ENCODE measurements at places on chromosomes 2 and 18. TPM values are rescaled to one million over a fixed set of nuclear protein-coding genes. Genes with fewer than 3 reads are reported as not detected.

DNA sequence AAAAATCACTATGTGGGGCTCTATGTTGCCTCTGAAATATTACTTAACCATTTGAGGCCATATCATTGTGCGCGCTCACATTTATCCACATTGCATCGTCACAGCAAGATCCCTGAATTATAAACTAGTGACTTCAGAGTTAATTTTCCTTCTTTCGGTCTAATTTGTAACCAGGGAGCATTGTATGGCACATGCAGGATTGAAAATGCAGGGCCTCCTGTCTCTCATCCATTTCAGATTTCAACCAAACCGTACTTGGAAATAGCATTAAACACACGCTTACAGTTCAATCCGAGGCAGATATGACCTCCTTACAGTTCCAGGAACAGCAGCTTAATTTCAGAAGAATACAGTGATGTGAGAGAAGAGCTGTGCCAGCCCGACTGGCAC lies 532 bp downstream of the MYOM1 start:
- H3K4me3 ChIP-seq: no peak overlapping the region
- H3K36me3 ChIP-seq: no peaks in the 10 kb centered on the region
- H3K4me1 ChIP-seq: no peaks in the 10 kb centered on the region
- no peak overlapping the region for H3K27ac ChIP-seq

DNA sequence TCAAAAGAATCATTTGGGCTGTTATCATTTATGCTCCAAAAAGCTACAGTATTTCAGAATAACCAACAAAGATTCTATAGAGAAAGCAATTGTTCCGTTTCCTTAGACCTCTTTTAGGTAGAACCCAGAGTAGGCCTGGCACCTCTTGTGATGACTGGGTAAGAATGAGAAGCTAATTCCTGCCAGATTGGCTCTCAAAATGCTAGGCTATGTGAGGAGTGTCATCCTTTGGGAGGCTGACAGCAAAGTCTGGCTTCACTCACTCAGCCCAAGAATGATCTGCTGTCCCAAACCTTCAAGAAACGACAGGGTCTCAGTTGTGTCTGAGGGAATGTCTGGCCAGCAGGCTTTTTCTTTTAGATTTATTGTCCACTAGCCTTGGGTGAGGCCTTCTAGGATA lies 4.5 kb downstream of the CERS6 start:
- peaks cover 20% of the 10 kb centered on the region for H3K4me1 ChIP-seq
- no peak overlapping the region for H3K4me3 ChIP-seq
- H3K27me3 ChIP-seq: no peaks in the 10 kb centered on the region
- DNase-seq: no peak
- H3K27ac ChIP-seq: no peak overlapping the region

- no peaks in the 10 kb centered on the region for H3K4me1 ChIP-seq
- peaks cover 11% of the 10 kb centered on the region for H3K36me3 ChIP-seq
- no peak overlapping the region for H3K27ac ChIP-seq
Measured at GRCh38 chr18:42048158-42048557, 93.1 kb downstream of the PIK3C3 start.

- no peak for DNase-seq
- no peak overlapping the region for H3K27ac ChIP-seq
- H3K36me3 ChIP-seq: no peaks in the 10 kb centered on the region
- no peaks in the 10 kb centered on the region for H3K27me3 ChIP-seq
Measured at GRCh38 chr18:68991286-68991685, 193.4 kb downstream of the CCDC102B start.

GRCh38 chr2:4354678-4355077 lies 651.3 kb downstream of the DCDC2C start:
- H3K4me3 ChIP-seq: no peak overlapping the region
- H3K27me3 ChIP-seq: no peaks in the 10 kb centered on the region
- DNase-seq: no peak
- no peak overlapping the region for H3K27ac ChIP-seq

ANO7 gene
- total RNA-seq: 0.46 TPM

DNA sequence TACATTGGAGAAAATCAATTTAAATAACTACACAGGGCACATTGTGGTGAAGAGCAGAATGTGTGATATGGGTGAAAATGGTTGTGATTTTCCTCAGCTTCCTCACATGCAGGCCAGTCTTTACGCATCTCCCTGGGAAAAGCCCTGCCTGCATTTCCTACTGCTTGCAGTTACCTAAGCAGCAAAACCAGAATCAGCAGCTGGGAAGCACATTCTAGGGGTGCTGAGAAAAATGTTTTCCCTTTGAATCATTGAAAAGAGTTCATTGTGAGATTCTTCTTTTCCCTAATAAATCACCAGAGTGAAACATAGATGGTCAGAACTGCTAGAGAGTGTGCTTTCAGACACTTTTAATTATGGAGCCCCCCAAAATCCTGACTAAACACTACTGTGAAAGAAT lies 656.0 kb downstream of the TDRD15 start:
- H3K36me3 ChIP-seq: no peaks in the 10 kb centered on the region
- H3K27ac ChIP-seq: no peak overlapping the region
- no peak for DNase-seq
- no peaks in the 10 kb centered on the region for H3K4me1 ChIP-seq
- no peak overlapping the region for H3K4me3 ChIP-seq

DNA sequence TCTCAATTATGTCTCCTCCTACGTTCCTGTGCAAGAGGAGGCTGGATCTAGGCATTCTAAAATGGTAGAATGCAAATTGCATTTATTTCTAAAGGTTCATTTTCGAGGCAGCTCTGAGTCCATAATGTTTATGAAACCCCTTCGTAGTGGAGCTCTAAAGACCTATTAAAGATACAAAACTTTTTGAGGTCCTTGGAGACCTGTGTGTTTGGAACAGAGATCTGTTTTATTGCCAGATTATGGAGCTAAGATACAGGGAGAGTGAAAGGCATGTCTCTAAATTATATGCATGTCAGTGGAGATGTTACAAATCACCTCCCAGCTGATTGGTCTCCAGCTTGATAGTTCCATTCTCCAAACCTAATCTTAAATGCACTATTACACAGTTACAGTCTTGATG lies 335.8 kb downstream of the GULP1 start:
- no peaks in the 10 kb centered on the region for H3K36me3 ChIP-seq
- no peak for DNase-seq
- H3K27ac ChIP-seq: no peak overlapping the region
- H3K4me3 ChIP-seq: no peak overlapping the region
- H3K27me3 ChIP-seq: no peaks in the 10 kb centered on the region

DNA sequence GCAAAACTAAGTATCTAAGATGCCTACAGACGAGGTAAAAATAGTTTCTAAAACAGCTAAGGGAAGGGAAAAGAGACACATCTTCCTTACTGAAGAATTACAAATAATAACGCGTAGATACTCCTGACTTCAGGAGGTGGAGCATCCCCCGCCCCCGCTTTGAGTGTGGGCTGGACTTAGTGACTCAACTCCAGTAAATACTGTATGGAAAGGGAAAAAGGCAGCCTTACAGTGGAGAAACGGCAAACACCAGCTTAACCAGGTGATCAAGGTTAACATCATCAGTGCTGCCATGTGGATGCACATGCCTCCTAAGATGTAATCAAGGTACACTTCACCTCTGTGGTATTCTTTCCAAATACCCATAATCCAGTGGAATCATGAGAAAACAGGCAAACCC lies 47.9 kb downstream of the HADHB start:
- H3K27me3 ChIP-seq: no peaks in the 10 kb centered on the region
- peaks cover 11% of the 10 kb centered on the region for H3K36me3 ChIP-seq
- DNase-seq: no peak

GRCh38 chr18:44128365-44128764 lies 552.3 kb upstream of the SETBP1 start:
- H3K36me3 ChIP-seq: no peaks in the 10 kb centered on the region
- no peak overlapping the region for H3K27ac ChIP-seq
- H3K4me1 ChIP-seq: no peaks in the 10 kb centered on the region
- H3K4me3 ChIP-seq: no peak overlapping the region
- H3K27me3 ChIP-seq: no peaks in the 10 kb centered on the region

Measured in naive thymus-derived CD4-positive, alpha-beta T cell (primary cell).